Right atrium auricular region (tissue), 2 donors: ENCODE measurements at places on chromosomes 1 and 21. TPM values are rescaled to one million over a fixed set of nuclear protein-coding genes. Genes with fewer than 3 reads are reported as not detected.

Gene SPRR2D
- not detected for total RNA-seq

Gene NR1I3
- total RNA-seq = not detected

Gene CHD1L
- 5.5 TPM for total RNA-seq

- no peak for DNase-seq
These were observed 862.8 kb downstream of the KCNT2 start for GRCh38 chr1:195745189-195746010.

DNA sequence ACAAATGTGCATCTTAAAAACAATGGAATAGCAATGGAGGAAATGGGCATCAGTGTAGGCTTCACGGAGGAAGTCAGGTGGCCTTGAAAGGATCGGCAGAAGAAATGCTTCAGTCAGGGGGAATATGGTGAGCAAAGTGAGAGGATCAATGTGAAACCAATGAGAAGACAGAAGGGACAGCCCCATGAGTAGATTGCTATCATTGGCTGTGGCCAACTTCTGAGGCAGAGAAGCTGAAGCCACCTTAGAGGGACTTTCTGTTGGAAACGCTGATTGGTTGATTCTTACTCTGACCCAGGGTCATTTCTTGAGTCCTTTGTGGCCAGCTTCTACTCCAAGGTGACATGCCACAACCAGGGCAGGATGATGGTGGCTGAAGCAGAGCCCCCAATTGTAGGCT lies 130.7 kb upstream of the ZNF648 start:
- DNase-seq = no peak

DNA sequence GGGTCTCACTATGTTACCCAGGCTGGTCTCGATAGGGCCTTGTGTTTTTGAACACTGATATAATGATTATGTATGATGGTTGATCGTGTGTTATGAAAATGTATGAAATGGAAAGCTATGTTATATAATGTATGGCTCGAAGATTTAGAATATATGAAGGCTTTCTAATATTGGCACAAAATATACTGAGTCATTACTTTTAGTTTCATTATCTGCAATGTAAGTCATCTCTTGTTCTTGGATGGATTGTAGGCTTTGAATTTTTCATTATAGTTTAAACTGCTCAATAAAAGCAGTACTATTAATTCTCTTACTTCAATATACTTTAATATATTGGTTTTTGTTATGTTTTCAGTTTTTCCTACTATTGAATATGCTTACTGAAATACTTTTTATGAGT lies 10.1 kb downstream of the FMN2 start:
- no peak for DNase-seq
